ENCODE measurements at places on chromosomes 1 and 21. TPM values are rescaled to one million over a fixed set of nuclear protein-coding genes. Genes with fewer than 3 reads are reported as not detected.
A peak's percentile ranks its signal among the peaks of the same experiment; 100 is the strongest.

TAL1 gene
- total RNA-seq: 2.4 TPM

UBL4B gene
- not detected for total RNA-seq

- no peaks in the 10 kb centered on the region for H3K27me3 ChIP-seq
- H3K4me1 ChIP-seq: no peaks in the 10 kb centered on the region
- H3K4me3 ChIP-seq: peak within 1 kb of the TSS; percentile 51
- DNase-seq: peak; percentile 77
- no peaks in the 10 kb centered on the region for H3K36me3 ChIP-seq
- no peak within 1 kb of the TSS for H3K27ac ChIP-seq
Observed at GRCh38 chr1:24555591-24556413, at the start of gene NCMAP. TSS of gene NCMAP (plus strand) at chr1:24556087. CDS start at chr1:24595431, 39,344 bp downstream.

GRCh38 chr1:204080163-204080903 is 7.4 kb downstream of the SOX13 start:
- H3K27me3 ChIP-seq: no peaks in the 10 kb centered on the region
- DNase-seq: peak; percentile 70
- no peak overlapping the region for H3K4me3 ChIP-seq
- H3K27ac ChIP-seq: peak overlapping the region; percentile 33
- H3K4me1 ChIP-seq: peaks cover 12% of the 10 kb centered on the region
- no peaks in the 10 kb centered on the region for H3K36me3 ChIP-seq

- no peak overlapping the region for H3K4me3 ChIP-seq
- H3K4me1 ChIP-seq: peaks cover 94% of the 10 kb centered on the region
- no peaks in the 10 kb centered on the region for H3K27me3 ChIP-seq
- DNase-seq: no peak
Observed at GRCh38 chr1:54866801-54867716, 19.9 kb downstream of the DHCR24 start.

GRCh38 chr1:18144062-18144461 is 36.5 kb downstream of the IGSF21 start:
- H3K27ac ChIP-seq: no peak overlapping the region
- DNase-seq: no peak
- no peaks in the 10 kb centered on the region for H3K27me3 ChIP-seq
- no peaks in the 10 kb centered on the region for H3K36me3 ChIP-seq

GRCh38 chr1:198472997-198473396 is 67.5 kb downstream of the ATP6V1G3 start:
- no peak overlapping the region for H3K27ac ChIP-seq
- H3K4me3 ChIP-seq: no peak overlapping the region
- no peaks in the 10 kb centered on the region for H3K27me3 ChIP-seq
- no peaks in the 10 kb centered on the region for H3K4me1 ChIP-seq
- no peak for DNase-seq

DNA sequence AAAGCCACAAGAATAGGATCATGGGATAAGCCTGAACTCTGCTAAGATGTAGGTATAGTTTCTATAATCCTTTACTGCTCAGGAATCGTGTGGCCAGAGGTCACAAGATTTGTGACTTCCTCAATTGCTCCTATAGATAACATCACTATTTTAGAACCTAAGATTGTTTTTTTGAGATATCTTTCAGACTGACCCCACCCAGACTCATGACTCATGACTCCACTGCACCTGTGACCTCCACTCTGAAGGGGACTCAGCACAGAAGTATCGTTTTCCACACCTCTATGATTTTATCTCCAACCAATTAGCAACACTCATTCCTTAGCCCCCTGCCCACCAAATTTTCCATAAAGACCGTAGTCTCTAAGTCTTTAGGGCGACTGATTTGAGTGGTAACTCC is 124.5 kb upstream of the KCNK1 start:
- H3K36me3 ChIP-seq: no peaks in the 10 kb centered on the region
- H3K27me3 ChIP-seq: no peaks in the 10 kb centered on the region
- no peak for DNase-seq
- no peak overlapping the region for H3K4me3 ChIP-seq
